ENCODE measurements at places on chromosomes 12 and 14. TPM values are rescaled to one million over a fixed set of nuclear protein-coding genes. Genes with fewer than 3 reads are reported as not detected.

VSIG10 gene
- 34.6 TPM for total RNA-seq

LALBA gene
- not detected for total RNA-seq

ANKS1B gene
- total RNA-seq = 0.19 TPM

NFATC4 gene
- total RNA-seq = 7.4 TPM

LRP1-AS gene
- total RNA-seq = not detected

TMEM132D gene
- total RNA-seq = not detected

STYK1 gene
- total RNA-seq = 6.0 TPM

IGFBP6 gene
- total RNA-seq = 44.7 TPM

OR6C70 gene
- not detected for total RNA-seq

KLRD1 gene
- 0.69 TPM for total RNA-seq

TPPP2 gene
- not detected for total RNA-seq

ACTR6 gene
- total RNA-seq = 8.4 TPM

VDR gene
- total RNA-seq = 0.19 TPM

ASPG gene
- total RNA-seq = not detected

TMEM229B gene
- 0.97 TPM for total RNA-seq

DAO gene
- not detected for total RNA-seq

OTOGL gene
- 0.16 TPM for total RNA-seq

PUS1 gene
- total RNA-seq = 22.5 TPM

PYGL gene
- total RNA-seq = 64.4 TPM

RERG gene
- not detected for total RNA-seq

CAPS2 gene
- total RNA-seq = 1.0 TPM

MGST1 gene
- total RNA-seq = 11.2 TPM

NEUROD4 gene
- total RNA-seq = not detected

DCD gene
- not detected for total RNA-seq

FZD10 gene
- 0.13 TPM for total RNA-seq

CLEC1B gene
- total RNA-seq = not detected

TAC3 gene
- total RNA-seq = not detected

CNIH1 gene
- 128 TPM for total RNA-seq

CREBL2 gene
- total RNA-seq = 24.4 TPM

LYZ gene
- not detected for total RNA-seq

SOS2 gene
- total RNA-seq = 36.8 TPM

POLE2 gene
- total RNA-seq = 11.5 TPM

MORN3 gene
- 0.49 TPM for total RNA-seq

ERBB3 gene
- total RNA-seq = not detected

GPD1 gene
- total RNA-seq = not detected

MMP17 gene
- 5.1 TPM for total RNA-seq

PHC1 gene
- 18.1 TPM for total RNA-seq

FBRSL1 gene
- 5.0 TPM for total RNA-seq

SLC6A12 gene
- 0.06 TPM for total RNA-seq
